ENCODE measurements at places on chromosomes 4 and X. TPM values are rescaled to one million over a fixed set of nuclear protein-coding genes. Genes with fewer than 3 reads are reported as not detected.
A peak's percentile ranks its signal among the peaks of the same experiment; 100 is the strongest.

GRCh38 chr4:129474698-129475097 is 378.7 kb downstream of the C4orf33 start:
- H3K4me1 ChIP-seq: no peaks in the 10 kb centered on the region
- H3K4me3 ChIP-seq: no peak overlapping the region
- no peaks in the 10 kb centered on the region for H3K36me3 ChIP-seq
- no peak overlapping the region for H3K27ac ChIP-seq

DNA sequence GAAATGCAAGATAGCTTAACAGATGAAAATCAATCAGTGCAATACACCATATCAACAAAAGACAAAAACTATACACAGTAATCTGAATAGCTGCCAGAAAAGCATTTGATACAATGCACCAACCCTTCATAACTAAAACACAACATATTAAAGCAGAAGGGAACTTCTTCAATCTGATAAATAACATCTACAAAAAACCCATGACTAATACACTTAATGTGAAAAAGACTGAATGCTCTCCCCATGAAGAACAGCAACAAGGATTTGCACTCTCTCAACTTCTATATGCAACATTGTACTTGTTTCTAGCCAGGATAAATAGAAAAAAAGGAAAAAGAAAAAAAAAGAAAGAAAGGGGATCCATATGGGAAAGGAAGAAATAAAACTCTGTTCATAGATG is 139.7 kb downstream of the RBM47 start:
- no peaks in the 10 kb centered on the region for H3K36me3 ChIP-seq
- no peak overlapping the region for H3K4me3 ChIP-seq
- 0 out of 2 replicates have a peak, but pooled peaks cover 3% of the 10 kb centered on the region for H3K4me1 ChIP-seq
- DNase-seq: no peak
- H3K27me3 ChIP-seq: no peaks in the 10 kb centered on the region
- no peak overlapping the region for H3K27ac ChIP-seq

The SSX2B gene
- 0.42 TPM for total RNA-seq

- H3K4me1 ChIP-seq: no peaks in the 10 kb centered on the region
- H3K36me3 ChIP-seq: no peaks in the 10 kb centered on the region
- H3K27me3 ChIP-seq: no peaks in the 10 kb centered on the region
- DNase-seq: no peak
- H3K4me3 ChIP-seq: no peak overlapping the region
Measured at GRCh38 chr4:128633067-128633466, 176.4 kb upstream of the JADE1 start.

DNA sequence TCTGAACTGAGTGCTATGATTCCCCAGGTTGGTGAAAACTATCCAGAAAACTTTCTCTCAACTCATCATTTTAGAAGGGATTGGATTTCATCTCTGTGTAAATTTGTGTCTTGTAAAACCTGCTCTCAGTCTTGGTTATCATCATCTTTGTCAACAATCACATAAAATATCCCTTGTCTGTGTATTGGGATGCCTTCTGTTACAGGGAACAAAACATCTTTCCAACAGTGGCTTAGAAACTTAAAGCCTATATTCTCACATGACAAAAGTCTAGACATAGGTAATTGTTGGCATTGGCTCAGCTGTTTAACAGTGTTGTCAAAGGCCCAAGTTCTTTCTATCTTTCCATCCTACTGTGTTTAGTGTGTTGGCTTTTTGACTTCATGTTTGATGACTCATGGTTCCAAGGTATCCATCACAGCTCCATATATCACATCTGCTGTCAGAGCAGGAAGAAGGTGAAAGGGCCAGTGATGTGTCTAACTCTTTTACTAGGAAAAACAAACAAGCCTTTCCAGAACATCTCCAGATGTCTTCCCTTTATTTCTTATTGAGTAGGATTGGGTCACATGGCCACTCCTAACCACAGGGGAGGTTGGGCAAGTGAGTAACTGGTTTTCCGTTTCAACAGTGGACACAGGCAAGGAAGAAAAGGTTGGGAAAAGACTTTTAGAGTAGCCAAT is 65.0 kb downstream of the PHEX start:
- H3K4me1 ChIP-seq: no peaks in the 10 kb centered on the region
- no peak overlapping the region for H3K27ac ChIP-seq
- H3K36me3 ChIP-seq: no peaks in the 10 kb centered on the region

- DNase-seq: no peak
- peaks cover 26% of the 10 kb centered on the region for H3K27me3 ChIP-seq
- H3K27ac ChIP-seq: no peak overlapping the region
- H3K4me3 ChIP-seq: no peak overlapping the region
Measured at GRCh38 chr4:81350040-81350439, 121.7 kb downstream of the RASGEF1B start.

DNA sequence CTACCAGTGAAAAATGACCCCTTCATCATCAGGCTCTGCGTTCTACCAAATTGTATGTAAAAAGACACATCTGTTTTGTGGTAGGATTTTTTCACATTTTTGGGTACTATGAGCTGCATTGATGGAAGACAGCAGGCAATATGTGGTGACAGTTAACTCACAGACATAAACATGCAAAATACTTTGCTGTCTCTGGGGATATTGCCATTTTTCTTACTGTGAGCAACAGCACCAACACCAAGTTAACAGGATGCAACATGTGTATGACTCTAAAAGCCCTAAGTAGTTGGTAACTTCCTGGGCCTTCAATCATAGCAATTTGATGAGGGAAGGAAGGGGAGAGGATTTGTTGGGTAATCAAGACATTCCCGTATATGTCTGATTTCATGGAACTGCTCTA is 56.4 kb upstream of the DRP2 start:
- no peak overlapping the region for H3K27ac ChIP-seq
- H3K36me3 ChIP-seq: no peaks in the 10 kb centered on the region
- DNase-seq: no peak
- no peaks in the 10 kb centered on the region for H3K27me3 ChIP-seq
- no peaks in the 10 kb centered on the region for H3K4me1 ChIP-seq

- no peak overlapping the region for H3K27ac ChIP-seq
- H3K36me3 ChIP-seq: no peaks in the 10 kb centered on the region
- H3K4me1 ChIP-seq: no peaks in the 10 kb centered on the region
- DNase-seq: no peak
- no peak overlapping the region for H3K4me3 ChIP-seq
Measured at GRCh38 chrX:37834937-37835336, 12.4 kb downstream of the DYNLT3 start.

GRCh38 chrX:16882169-16882568 is 12.0 kb upstream of the RBBP7 start:
- no peaks in the 10 kb centered on the region for H3K27me3 ChIP-seq
- no peak for DNase-seq
- peaks cover 9% of the 10 kb centered on the region for H3K4me1 ChIP-seq
- H3K36me3 ChIP-seq: no peaks in the 10 kb centered on the region
- peak overlapping the region; percentile 58 for H3K4me3 ChIP-seq

GRCh38 chr4:76434901-76435527 is at the start of gene SHROOM3:
Gene SHROOM3 (plus strand): TSS chr4:76435229. CDS start chr4:76436053, 824 bp downstream.
- no peak within 1 kb of the TSS for H3K27ac ChIP-seq
- H3K36me3 ChIP-seq: no peaks in the 10 kb centered on the region

GRCh38 chr4:72341432-72341820 is 227.6 kb downstream of the ADAMTS3 start:
- DNase-seq: no peak
- no peak overlapping the region for H3K4me3 ChIP-seq
- no peaks in the 10 kb centered on the region for H3K4me1 ChIP-seq
- no peak overlapping the region for H3K27ac ChIP-seq

The GABRG1 gene
- not detected for total RNA-seq

The BEND2 gene
- total RNA-seq: not detected

DNA sequence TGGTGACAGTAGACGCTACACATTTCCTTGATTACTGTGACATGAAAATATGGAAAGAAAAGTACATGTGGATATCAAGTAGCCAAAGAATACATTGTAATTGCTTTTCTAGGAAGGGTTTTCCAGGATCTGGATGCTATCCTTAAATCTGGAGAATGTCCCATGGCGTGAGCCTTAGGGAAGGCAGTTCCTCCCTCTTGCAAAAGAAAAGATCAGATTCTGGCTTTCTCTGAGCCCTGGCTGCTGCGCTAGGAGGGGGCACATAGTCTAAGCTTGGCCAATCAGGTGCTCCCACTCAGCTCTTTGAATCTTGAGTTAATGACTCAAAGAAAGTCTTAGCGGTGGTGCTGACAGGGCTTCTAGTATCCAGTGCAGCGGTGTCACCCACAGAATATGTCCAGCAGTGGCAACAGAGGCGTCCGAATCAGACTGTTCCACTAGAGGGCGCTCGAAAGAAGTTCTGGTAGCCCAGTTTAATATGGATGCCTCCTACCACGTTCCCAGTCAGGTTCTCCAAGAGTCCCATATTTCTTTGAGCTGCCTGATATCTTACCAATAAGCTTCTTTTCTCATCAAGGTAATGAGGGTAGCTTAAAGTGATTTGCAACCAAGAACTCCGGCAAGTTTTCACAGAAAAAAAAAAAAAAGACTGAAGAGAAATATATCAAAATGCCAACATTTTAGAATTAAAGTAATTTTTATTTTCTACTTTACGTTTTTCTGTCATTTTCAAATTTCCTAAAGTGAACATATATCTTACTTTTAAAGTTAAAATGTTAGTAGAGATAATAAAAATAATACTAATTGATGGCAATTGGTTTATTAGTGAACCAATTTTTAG is 213.4 kb upstream of the S100G start:
- DNase-seq: peak; percentile 65
- H3K27ac ChIP-seq: no peak overlapping the region
- H3K36me3 ChIP-seq: no peaks in the 10 kb centered on the region
- H3K4me1 ChIP-seq: no peaks in the 10 kb centered on the region
- no peaks in the 10 kb centered on the region for H3K27me3 ChIP-seq

DNA sequence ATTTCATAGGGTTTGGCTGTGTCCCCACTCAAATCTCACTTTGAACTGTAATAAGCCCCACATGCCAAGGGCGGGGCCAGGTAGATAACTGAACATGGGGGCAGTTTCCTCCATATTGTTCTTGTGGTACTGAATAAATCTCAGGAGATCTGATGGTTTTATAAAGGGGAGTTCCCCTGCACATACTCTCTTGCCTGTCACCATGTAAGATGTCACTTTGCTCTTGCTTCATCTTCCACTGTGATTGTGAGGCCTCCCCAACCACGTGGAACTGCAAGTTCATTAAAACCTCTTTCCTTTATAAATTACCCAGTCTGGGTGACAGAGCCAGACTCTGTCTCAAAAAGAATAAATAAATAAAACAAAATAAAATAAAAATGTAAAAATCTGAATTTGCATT is 95.9 kb downstream of the PDS5A start:
- peaks cover 26% of the 10 kb centered on the region for H3K36me3 ChIP-seq
- no peak overlapping the region for H3K4me3 ChIP-seq
- no peaks in the 10 kb centered on the region for H3K4me1 ChIP-seq

The MAGEC3 gene
- total RNA-seq: not detected

DNA sequence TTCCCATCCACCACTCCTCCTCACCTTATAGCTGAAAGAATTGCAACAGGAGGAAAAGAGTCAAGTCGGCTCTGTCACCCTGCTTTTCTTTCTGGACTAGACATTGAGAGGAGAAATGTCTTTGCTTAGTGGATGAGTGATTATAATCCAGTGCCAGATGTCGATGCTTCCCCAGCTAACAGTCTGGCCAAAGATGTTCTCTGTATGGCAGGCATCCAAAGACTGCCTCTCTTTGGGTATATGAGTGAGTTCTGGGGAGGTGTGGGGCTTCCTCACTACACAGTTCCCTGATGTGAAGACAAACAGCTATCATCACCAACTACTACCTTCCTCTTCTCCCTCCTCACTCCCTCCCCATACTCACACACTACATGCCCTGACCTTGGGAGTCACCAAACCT is 90.9 kb downstream of the COMMD8 start:
- peaks cover 9% of the 10 kb centered on the region for H3K27me3 ChIP-seq
- DNase-seq: no peak
- H3K27ac ChIP-seq: no peak overlapping the region
- H3K4me3 ChIP-seq: no peak overlapping the region
- H3K4me1 ChIP-seq: no peaks in the 10 kb centered on the region
- no peaks in the 10 kb centered on the region for H3K36me3 ChIP-seq

GRCh38 chrX:29699239-29699638 is 516.1 kb upstream of the MAGEB2 start:
- DNase-seq: no peak
- no peak overlapping the region for H3K27ac ChIP-seq
- H3K36me3 ChIP-seq: no peaks in the 10 kb centered on the region
- H3K4me1 ChIP-seq: no peaks in the 10 kb centered on the region

The STBD1 gene
- 5.6 TPM for total RNA-seq

DNA sequence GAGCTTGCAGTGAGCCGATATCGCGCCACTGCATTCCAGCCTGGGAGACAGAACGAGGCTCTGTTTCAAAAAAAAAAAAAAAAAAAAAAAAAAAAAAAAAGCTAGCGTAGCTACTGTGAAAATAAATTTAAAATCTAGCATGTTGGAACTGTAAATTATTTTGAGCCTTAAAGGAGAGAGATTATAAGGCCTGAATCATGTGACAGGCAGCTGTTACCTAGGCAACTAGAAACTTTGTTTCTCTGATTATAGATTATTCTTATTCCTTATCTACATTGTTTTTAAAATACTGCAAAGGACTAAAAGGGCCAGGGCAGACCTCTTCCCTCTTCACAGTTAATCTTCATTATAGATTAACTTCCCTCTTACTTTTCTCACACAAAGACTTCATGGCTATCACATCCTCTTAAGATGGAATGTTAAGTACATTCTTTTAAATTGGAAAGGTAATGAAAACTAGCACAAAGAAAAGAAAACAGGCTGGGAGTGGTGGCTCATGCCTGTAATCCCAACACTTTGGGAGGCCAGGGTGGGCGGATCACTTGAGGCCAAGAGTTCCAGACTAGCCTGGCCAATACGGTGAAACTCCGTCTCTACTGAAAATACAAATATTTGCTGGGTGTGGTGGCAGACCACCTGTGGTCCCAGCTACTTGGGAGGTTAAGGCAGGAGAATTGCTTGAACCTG is 21.1 kb upstream of the PDS5A start:
- no peaks in the 10 kb centered on the region for H3K27me3 ChIP-seq
- no peaks in the 10 kb centered on the region for H3K36me3 ChIP-seq
- DNase-seq: no peak
- no peak overlapping the region for H3K27ac ChIP-seq
- H3K4me3 ChIP-seq: no peak overlapping the region

DNA sequence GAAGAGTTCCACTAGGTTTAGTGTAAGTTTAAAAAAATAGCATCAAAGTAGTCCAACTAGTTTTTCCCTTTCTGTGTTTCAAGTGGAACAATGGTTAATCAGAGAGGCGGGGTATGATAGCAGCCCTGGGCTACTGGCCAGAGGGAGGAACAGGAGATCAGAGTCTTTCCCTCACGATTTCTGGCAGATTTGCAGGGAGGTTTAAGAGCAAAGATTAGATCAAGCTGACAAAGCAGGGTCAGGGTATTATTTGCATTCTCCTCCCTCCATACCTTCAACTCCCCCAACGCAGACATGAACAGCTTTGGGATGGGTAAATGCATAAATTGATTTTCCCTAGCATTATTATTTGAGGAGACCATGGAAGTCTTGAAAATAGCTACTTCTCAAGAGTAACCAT is 277.6 kb upstream of the DIAPH2 start:
- H3K4me1 ChIP-seq: no peaks in the 10 kb centered on the region
- no peak overlapping the region for H3K4me3 ChIP-seq
- no peaks in the 10 kb centered on the region for H3K36me3 ChIP-seq
- no peak overlapping the region for H3K27ac ChIP-seq

Measured in HCT116 (cell line).